ENCODE measurements at places on chromosomes 7 and 10. TPM values are rescaled to one million over a fixed set of nuclear protein-coding genes. Genes with fewer than 3 reads are reported as not detected.

The GDI2 gene
- total RNA-seq, result 483 TPM

The EGR2 gene
- total RNA-seq, result 3.7 TPM

The TSPAN33 gene
- 29.7 TPM for total RNA-seq

The HELLS gene
- total RNA-seq, result 14.6 TPM

The MKX gene
- total RNA-seq, result 5.2 TPM

The KCND2 gene
- total RNA-seq, result 2.6 TPM

Measured in skeletal muscle tissue (tissue), 5 donors.